Fibroblast of skin of abdomen (primary cell): ENCODE measurements at places on chromosomes 4 and X.

DNA sequence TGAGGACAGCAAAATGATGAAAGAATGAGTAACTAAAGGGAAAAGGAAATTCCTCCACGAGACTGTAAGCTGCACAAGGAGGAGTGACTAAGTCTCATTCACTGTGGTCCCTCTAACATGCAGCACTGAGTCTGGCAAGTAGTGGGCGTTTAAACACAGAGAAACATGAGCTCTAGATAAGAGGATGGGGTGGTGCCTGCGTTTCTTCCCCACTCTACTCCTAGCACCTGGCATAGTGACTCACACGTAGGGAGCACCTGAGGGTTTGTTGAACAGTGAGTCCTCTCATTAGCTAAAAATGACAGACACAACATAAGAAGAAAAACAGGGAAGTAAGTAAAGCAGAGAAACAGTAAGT, 105.8 kb upstream of the CBR4 start:
- peak; percentile 98 for DNase-seq

- DNase-seq = no peak
Observed at GRCh38 chrX:64191281-64192010, 14.1 kb downstream of the AMER1 start.

- no peak for DNase-seq
Observed at GRCh38 chr4:46492394-46492793, 102.5 kb upstream of the GABRA2 start.

- no peak for DNase-seq
Observed at GRCh38 chrX:136304493-136304892, 3.7 kb downstream of the ADGRG4 start.

DNA sequence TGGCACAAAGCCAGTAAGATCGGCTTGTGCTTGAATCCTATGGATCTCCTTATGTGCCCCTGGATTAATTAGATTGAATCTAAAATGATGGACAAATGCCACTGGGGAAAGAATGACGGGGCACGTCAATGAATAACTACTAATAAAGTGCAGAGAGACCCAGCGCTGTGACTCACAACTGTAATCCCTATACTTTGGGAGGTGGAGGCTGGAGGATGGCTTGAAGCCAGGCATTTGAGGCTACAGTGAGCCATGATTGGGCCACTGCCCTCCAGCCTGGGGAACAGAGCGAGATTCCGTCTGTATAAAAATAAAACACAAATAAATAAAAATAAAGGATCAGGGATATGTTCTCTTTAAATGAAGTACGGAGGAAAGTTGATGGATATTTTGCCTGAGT, 179.4 kb downstream of the DCHS2 start:
- no peak for DNase-seq

DNA sequence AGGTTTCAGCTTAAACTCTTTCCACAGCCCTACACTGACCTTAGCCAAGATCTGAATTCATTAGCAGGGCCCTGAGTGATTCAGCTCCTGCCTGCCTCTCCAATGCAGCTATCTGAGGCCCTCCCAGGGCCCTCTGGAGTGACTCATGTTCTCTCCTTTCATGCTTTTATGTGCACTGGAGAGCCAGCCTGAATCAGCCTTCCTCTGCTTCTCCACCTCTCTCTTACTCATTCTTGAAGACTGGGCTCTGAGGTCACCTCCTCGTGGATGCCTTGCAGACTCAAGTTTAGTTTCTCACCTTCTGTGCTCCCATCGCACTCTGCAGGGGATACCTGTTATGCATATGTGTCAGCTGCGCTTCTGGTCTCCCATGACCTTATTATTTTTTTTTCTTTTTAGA, 3.1 kb upstream of the OCIAD2 start:
- DNase-seq = peak; percentile 97

GRCh38 chr4:148059617-148060180, 327.8 kb downstream of the ARHGAP10 start:
- no peak for DNase-seq

DNA sequence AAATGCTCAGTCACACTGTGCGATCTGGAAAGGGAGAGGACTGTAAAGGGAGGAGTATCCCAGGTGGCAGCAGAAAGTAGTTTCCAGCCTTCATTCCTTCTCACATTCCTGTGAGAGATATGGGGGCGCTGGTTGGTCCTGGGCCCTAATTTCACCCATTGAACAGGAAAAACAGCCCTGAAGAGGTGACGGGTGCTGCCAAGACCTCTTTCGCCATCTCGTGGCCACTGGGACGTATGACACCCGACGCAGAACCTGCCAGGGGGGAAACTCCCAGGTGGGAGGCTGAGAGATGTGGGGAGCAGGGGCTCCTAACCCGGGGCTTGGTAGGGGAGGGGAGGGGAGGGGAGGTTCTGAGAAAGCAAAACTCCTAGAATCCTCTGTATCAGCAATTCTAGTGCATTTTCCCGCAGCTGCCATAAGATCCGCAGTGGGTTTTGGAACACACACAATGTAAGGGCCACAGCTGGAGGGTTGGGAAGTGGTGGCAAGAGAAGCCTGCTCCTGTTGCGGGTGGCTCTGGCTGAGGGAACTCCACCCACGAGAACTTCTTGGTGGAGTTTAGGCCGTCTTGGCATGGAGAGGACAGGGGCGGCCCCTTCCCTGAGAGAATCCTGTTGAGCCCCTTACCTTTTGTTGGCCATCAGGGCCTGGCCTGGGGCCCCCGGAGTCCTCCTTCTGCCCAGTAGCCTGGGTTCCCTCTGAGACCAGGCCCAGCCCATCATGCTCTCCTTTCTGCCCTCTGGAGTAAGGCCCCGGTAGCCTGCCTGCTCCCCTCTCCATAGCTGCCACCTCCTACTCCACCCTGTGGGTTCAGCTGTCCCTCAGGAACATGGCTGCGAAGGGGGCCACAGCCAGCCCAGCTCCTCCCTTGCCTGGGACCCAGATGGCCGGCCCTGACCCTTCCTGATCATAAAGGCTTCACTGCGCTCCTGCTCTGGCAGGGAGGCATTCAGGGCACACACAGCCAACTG, 134.1 kb downstream of the OR13H1 start:
- DNase-seq = peak; percentile 3

DNA sequence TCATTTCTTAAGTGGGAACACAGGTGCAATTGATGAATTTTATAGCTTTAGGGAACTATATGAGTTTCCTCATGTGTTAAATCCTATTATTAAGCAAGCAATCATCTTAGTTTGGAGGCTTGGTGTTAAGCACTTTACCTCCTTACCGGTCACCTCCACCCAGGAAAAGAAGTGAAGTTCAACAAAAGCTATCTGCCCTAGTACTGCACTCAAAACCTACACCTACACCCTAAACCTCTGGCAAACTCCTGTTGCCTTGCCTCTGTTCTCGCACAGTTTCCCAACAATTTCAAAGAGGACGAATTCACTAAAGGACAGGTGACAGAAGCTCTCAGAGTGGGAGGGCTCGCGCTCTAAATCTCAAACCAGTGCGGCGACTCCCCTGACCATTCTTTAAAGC, 85.7 kb upstream of the TENT5D start:
- no peak for DNase-seq

- DNase-seq = no peak
Observed at GRCh38 chr4:95232358-95233156, 316.2 kb downstream of the UNC5C start.

- DNase-seq = peak; percentile 83
Observed at GRCh38 chr4:122584519-122584918, 36.3 kb downstream of the IL21 start.

GRCh38 chr4:59180969-59181368, 2019.2 kb upstream of the ADGRL3 start:
- no peak for DNase-seq

GRCh38 chrX:109732017-109732801, 848 bp downstream of the ACSL4 start:
- peak; percentile 68 for DNase-seq

DNA sequence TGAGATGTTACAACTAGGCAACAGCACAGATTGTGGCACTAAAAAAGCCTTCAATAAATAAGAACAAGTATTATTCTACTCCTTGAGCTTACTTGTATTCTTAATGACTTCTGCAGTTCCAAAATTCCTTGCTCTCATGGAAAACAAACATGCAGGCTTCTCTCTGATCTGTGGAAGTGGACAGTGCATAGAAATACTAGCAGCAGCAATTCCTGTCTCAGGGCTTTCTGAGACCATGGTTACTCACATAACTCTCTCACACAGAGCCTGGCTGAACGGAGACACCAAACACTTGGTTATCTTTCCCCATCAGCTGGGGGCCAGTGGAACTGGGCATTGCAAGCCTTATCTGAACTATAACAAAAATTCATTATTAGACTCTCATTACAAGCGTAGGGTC, 32.4 kb upstream of the HS6ST2 start:
- no peak for DNase-seq

GRCh38 chrX:63934791-63935190, 149.8 kb upstream of the ARHGEF9 start:
- DNase-seq = no peak

- no peak for DNase-seq
Observed at GRCh38 chr4:96343836-96344235, 503.9 kb downstream of the PDHA2 start.

GRCh38 chr4:34293459-34293858, 1950.9 kb downstream of the ARAP2 start:
- peak; percentile 5 for DNase-seq

DNA sequence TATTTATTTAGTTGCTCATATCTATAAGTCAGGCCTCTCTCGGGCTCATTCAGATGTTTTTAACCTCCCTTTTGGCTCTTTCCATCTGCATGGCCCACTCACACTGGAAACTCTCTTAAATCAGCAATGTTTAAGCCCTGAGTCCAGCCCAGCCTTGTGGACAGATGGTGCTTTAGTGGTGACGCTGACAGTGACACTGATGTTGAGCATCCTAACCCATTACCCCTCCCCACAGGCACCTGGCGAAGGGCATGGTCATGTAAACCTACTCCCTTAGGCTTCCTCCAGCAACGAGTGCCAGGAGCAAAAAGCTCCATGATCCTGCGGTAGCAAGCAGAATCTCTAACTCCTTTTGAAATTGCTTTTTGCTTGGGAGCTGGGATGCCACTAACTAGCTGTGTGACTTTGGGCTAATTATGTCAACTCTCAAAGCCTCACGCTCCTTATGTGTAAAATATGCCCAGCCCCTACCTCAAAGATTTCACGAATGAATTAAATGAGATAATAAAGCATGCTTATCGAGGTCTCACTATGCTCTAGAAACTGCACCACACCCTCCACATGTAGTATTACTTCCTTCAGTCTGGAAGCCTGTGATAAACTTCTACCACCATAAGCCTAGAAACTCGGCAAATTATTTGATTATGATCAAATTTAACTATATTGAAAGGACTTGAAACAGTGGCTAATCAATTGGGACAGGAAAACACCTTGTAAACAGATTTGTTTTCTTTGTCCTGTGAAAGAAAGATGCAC, 569.4 kb downstream of the BCOR start:
- no peak for DNase-seq

- no peak for DNase-seq
Observed at GRCh38 chrX:275476-275966, 5.7 kb upstream of the PLCXD1 start.

DNA sequence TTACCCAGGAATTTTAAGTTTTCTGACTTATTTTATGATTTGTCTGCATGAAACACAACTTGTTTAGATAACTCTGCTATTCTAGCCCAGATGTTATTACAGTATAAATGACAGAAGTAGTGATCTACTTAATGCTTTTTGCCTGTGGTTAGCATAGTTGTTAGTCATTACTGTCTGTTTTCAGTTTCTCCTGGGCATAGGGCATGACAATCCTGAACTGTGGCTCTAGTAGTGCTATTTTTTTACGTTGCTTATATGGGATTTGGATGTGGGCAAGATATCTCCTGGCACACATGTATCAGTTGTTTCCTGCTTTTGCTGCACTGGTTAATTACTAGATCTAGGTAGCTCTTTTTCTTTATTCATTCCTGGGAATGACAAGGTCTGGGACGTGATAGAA, 1005.8 kb downstream of the PCDH18 start:
- DNase-seq = no peak
